ENCODE measurements at places on chromosomes 7 and 10. TPM values are rescaled to one million over a fixed set of nuclear protein-coding genes. Genes with fewer than 3 reads are reported as not detected.

DNA sequence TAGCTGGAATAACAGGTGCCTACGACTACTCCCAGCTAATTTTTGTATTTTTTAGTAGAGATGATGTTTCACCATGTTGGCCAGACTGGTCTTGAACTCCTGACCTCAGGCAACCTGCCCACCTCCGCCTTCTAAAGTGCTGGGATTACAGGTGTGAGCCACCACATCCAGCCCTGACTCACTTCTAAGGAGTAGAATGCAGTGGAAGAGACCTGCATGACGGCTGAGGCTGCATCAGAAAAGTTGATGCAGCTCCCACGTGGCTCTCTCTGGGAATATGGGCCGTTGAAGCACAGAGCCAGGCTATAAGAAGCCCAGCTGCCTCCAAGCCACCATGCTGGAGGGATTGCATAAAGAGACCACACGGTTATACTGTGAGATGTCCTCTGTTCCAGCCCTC is 21.6 kb upstream of the ASL start:
- no peak for DNase-seq

GRCh38 chr10:119243488-119243887 is 36.1 kb downstream of the GRK5 start:
- no peak for DNase-seq

- DNase-seq = no peak
Measured at GRCh38 chr7:17297243-17297642, 1.2 kb upstream of the AHR start.

- DNase-seq = no peak
Measured at GRCh38 chr7:1939434-1940401, 269.6 kb downstream of the ELFN1 start.

IKZF1 gene
- 3.2 TPM for polyA plus RNA-seq

ZNF804B gene
- polyA plus RNA-seq = not detected
